ENCODE measurements at places on chromosomes 1 and 21.

DNA sequence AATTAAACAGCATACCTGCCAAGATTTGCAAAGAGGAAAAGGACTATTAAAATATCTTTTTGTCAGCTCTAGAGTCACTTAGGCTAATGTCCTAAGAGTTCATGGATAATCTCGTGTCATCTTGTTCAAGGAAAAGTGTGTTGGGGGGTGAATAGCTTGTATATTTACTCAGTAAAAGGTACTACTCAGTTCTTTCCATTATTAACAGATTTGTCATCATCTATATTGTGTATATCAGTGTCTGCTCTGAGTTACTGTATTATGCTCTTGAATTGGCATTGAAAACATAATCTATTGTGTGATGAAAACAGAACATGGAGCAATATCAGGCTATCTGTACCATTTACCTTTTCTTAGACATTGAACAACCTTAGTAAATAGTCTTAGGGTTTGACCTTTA is 41.9 kb downstream of the SMG7 start:
- DNase-seq: no peak

GRCh38 chr1:71049951-71050598 is 2.5 kb upstream of the PTGER3 start:
- DNase-seq: no peak

DNA sequence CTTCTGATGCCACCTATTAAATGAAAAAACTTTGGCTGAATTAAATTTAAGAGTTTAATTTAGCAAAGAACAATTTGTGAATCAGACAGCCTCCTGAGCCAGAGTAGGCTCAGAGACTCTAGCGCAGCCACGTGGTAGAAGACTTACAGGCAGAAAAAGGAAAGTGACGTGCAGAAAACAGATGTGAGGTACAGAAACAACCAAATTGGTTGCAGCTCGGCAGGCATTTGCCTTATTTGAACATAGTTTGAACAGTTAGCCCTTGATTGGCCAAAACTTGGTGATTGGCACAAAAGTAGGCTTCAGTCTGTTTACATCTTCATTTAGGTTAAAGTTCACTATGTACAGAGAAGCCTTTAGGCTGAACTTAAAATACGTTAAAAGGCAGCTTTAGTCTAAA is 22.9 kb downstream of the TCP10L start:
- DNase-seq: no peak

GRCh38 chr1:81466961-81467360 is 333.8 kb upstream of the ADGRL2 start:
- DNase-seq: no peak

DNA sequence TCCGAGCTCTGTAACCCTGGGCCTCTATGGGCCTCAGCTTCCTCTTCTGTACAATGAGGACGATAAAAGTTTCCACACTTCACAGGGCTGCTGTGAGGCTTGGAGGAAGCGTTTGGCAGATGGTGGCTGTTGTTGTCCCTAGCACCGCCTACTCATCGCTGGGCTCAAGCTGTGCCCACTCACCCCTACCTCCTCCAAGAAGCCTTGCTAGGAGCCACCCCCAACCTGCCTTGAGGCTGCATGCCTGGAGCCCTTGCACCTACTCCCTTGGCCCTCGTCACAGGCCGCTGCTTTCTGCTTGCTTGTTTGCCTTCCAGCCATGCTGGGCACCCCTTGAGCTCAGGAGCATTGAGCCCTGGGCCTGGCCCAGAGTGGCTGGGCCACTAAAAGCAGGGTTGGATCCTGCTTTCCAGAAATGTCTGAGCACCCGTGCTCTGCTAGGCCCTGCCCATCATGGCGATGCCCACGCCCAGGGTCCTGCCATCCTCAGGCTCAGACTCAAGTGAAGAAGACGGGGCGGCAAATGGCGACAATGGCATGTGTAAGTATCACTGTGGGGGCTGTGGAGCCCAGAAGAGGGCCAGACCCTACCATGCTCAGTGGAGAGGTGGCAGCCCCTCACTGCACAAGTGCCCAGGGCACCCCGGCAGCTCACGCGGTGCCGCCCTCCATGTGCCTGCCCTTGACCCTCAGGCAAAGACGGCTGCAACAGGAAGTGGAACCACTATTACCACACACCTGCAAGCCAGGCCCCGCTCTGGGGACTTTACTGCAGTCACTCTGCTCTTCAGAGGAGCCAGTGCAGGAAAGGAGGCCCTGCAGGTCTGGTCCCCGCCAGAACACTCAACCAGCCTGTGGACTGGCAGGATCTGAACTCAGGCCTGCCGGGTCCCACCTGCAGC is 9.5 kb downstream of the SH3BGRL3 start:
- DNase-seq: no peak

DNA sequence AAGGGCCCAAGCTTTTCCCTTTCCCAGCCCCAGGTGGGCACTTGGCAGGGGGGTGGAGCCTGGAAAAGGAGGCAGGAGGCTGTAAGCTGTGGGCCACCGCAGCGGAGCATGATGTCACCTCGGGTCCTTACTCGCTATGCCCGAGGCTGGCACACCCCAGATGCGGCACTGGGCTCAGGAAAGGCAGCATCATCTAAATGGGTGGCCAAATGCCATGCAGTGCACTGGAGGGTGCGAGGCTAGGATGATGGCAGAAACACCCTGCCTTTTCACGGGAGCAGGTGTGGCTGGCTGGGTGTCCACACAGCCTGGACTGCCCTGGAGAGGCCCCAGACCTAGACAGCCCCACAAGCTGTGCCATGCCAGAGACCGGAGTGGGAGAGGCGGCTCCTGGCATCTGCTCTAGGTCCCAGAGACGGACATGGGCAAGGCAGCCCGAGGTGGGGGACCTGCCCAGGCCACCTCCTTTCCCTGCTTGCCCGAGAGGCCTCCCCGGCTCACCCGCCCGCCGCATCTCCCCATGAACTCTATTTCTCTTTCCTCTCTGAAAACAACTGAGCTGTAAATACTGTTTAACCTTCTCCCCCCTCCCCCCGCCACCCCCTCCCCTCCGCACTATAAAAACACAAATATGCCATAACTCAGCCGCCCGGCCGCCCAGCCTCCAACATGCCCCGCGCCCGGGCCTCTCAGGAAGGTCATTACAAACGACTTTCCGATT is 124.7 kb downstream of the CASZ1 start:
- DNase-seq: no peak

- DNase-seq: no peak
These were observed 124.5 kb upstream of the GALNT2 start for GRCh38 chr1:229942501-229942900.

- DNase-seq: no peak
These were observed 98.9 kb downstream of the MRPL39 start for GRCh38 chr21:25508364-25508763.

DNA sequence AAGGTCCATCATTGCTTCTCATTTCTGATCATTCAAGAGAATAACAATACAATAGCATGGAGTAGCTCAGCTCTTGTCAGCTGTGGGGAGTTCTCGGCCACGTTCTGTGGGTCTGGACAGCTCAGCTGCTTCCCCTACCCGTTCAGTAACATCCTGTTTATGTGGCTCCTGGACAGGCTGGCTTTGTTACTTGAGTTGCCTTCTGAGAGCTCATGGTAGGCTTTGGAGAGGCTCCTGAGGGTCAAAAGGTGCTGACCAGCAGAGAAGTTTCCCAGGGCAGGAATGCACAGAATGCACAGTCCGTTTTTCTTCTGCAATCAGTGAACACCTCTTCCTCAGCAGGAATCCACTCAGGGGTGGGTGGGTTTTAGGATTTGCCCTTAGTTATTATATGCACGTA is 36.0 kb downstream of the KAZN start:
- DNase-seq: no peak

DNA sequence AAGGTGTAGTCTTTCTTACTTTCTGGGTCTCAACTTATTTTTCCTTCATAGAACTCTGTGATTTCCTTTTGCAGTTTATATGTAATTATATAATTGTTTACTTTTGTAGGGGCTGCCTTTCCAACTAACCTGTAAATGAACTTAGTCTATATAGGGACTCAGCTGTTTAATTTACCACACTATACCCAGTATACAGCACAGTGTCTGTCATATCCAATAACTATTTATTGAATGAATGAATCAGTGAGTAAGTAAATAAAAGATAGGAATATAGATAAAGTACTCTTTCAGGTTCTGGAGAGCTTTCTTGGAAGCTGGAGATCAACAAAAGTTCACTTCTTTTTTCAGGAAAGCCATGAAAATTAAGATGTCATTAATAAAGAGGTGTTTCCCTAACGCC is 174.8 kb downstream of the NTNG1 start:
- DNase-seq: no peak

DNA sequence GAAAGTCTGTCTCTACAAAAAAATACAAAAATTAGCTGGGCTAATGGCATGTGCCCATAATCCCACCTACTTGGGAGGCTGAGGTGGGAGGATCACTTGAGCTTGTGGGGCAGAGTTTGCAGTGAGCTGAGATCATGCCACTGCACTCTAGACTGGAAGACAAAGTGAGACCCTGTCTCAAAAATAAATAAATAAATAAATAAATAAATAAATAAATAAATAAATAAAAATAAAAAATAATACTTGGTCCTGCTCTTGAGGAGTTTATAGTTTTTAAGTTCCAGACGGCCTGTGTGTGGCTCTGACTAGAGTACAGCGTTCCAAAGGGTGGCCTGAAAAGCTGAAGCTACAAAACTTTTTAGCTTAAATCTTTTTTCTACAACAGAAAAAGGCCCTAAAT is 35.1 kb downstream of the PCSK9 start:
- DNase-seq: no peak

GRCh38 chr1:224054012-224054411 is 59.9 kb upstream of the FBXO28 start:
- DNase-seq: no peak

GRCh38 chr1:151626740-151627334 is 15.0 kb downstream of the SNX27 start:
- DNase-seq: no peak

GRCh38 chr1:50300297-50300696 is 122.9 kb downstream of the DMRTA2 start:
- DNase-seq: no peak

DNA sequence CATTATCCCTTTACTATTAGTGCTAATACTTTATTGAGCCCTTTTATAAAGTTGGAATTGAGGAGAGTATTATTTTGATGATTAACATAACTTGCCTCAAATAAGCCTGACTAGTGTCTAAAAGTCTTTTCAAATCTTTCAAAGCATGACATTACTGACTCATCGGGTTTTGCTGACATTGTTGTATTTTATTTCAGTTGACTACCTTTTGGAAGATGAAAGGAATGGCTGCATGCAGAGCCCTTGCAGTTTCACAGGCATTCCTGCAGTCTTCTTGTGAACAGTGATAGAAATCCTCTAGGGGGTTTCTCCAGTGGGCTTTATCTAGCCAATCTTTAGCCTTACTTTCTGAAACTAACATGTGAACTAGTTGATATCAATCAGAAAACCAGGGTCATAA is 43.0 kb upstream of the TMEM61 start:
- no peak for DNase-seq

DNA sequence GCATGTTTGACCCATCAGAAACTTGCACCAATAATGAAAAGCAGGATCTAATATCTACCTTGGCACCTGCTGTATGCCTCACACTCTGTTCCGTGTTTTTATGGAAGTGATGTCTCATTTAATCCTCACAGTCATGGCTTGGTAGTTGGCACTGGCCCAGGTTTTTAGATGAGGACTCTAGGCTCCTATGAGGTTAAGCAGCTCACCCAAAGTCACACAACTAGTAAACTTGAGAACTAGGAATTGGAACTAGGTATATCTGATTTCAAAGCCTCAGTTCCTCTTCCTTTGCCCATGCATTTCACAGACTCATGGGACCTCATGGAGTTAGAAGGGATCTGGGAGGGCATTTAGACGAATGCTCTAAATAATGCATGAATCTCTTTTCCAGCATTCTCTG is 21.3 kb upstream of the TARBP1 start:
- no peak for DNase-seq

DNA sequence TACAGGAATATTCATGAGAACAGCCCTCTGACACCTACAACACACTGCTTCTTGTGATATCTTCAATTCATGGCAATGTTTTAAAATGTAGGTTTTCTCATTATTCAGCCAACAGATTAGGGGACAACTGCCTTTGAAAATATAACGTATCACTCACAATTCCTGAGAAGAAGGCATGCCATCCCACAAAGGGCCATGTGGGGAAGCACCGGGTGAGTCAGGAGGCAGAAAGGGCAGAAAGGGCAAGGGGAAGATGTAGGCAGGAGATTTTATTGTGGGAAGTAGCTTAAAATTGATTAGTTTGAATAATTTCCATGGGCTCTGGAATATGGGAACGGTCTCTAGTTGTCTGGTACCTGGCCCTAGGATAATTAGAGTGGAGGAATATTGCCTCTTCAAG is 165.7 kb downstream of the HHIPL2 start:
- DNase-seq: no peak

GRCh38 chr1:173212952-173213491 is 5.9 kb upstream of the TNFSF4 start:
- no peak for DNase-seq

GRCh38 chr21:15015622-15016471 is 49.0 kb downstream of the NRIP1 start:
- no peak for DNase-seq

DNA sequence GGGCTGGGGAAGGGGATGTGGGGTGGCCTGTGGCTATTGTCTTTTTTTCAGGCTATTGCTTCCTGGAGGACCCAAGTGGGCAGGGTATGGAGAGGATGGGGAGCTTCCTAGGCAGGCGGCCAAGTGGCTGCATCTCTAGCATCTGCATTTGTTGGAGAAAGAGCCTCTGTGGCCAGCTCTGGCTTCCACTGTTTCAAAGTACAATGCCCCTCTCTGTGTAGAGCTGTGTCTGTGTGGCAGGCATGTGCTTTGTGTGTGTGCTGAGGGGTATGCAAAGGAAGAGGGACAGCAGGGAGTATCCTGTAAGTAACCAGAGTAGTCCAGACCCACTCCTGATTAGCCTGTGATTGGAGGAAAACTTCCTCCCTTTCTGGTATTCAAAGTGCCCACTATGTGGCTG is 40.6 kb downstream of the KCNA2 start:
- DNase-seq: no peak

DNA sequence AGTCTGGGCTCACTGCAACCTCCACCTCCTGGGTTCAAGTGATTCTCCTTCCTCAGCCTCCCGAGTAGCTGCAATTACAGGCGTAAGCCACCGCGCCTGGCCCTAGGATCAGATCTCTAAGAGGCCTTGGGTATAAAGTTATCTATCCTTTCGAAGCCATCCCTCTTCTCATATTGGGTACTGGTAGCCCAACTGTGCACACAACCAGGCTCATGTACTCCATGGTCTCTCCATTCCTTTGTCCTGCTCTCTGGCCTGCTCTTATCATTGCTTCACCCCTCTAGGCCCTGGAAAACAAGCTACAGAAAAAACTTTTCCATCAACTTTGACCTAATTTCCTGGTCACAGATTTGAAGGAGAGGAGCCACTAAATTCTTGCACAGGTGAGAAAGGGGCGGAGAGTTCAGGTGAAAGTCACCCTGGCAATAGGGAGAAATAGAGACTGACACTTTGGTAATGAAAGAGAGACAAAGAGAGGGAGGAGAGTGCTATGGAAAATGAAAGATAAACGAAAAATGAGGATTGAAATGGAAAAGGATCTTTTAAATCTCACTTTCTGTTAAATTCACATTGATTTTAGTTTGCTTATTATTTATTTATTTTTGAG is 6.0 kb downstream of the TXNIP start:
- no peak for DNase-seq

Measured in activated T-helper 9 cell treated with anti-CD3 and anti-CD28 coated beads, Interleukin-2, amount 50 U/mL, for 16 hours (primary cell).